ENCODE measurements at places on chromosomes 13 and 19.

- no peak for DNase-seq
Measured at GRCh38 chr13:21235174-21235573, 58.7 kb downstream of the MRPL57 start.

DNA sequence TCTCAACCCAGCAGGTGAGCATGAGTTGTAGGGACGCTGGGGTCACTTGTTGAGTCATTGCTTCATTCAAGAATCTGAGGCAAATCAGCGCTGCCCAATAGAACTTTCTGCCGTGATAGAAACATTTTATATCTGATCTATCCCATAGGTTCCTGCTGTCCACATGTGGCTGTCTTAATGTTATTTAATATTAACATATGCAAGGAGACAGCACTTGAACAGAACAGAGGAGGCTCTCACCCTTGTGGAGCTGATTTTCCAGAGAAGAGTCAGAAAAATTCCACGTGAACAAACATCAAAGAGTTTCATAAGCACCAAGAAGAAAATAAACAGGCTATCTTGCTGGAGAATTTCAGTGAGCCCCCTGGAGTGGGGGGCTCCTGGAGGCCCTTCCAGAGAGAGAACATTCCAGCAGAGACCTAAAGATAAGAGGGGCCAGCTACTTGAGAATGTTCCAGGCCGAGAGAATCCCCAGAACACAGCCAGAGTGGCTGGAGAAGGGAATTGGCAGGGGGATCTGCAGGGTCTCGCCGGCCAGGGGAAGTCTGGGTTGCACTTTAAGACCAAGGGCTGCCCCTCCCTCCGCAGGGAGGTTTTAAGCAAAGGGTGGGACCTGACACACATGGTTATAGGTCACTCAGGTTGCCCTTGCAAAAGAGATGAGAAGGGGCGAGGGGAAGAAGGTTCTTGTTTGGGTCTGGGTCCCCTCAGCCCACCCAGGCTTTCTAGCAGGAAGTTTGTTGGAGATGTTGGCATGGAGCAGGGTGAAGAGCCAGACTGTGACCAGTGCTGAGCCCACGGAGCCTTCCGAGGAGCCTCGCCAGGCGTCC, 135.7 kb downstream of the CRYL1 start:
- no peak for DNase-seq

- DNase-seq = no peak
Measured at GRCh38 chr13:78409172-78409571, 194.2 kb downstream of the POU4F1 start.

- DNase-seq = no peak
Measured at GRCh38 chr19:30908262-30908771, 440.9 kb downstream of the TSHZ3 start.

DNA sequence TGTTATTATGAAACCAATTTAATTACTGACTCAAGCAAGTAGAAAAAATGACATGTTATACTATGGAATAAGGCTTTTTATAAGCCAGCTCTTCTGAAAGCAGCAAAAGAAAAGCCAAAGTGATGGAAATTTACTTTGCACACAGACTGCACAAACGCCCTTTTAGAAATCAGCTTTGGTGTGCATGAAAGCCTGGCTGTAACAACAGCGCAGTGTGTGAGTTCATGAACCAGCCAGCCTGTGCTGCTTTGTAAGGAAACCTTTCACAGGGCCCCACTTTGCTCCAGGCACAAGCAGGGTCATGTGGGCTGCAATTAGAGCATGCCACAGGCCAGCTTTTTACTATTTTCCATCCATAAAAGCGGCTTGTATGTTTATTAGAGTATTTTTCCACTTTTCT, 13.6 kb upstream of the IFT88 start:
- no peak for DNase-seq

DNA sequence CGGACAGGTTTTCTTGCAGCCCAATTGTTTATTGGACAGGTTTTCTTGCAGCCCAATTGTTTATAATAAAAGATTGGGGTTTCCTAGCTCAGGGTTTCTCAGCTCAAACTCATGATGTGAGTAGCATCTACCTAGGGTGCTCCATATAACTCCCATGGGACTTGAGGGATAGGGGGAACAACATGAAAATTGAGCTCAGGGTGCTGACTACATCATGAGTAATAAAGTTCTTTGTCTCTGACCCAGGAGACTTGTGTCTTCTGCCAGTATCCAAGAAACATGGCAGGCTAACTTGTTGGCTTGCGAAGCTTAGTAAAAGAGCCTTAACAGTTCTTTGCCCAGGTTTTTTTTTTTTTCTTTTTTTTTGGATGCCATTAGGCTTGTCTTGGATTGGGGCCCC, 59.2 kb upstream of the MYCBP2 start:
- DNase-seq = no peak

Data from stimulated activated CD4-positive, alpha-beta T cell treated with anti-CD3 and anti-CD28 coated beads, Interleukin-4, amount 100 ng/mL, for 24 hours (primary cell).